ENCODE measurements at places on chromosomes 2 and 18.

- DNase-seq, result no peak
These were observed 139.9 kb downstream of the LRRC30 start for GRCh38 chr18:7370802-7371201.

- no peak for DNase-seq
These were observed 33.4 kb upstream of the ABCA12 start for GRCh38 chr2:215171796-215172195.

GRCh38 chr18:9575558-9575957, 38.8 kb downstream of the PPP4R1 start:
- no peak for DNase-seq

DNA sequence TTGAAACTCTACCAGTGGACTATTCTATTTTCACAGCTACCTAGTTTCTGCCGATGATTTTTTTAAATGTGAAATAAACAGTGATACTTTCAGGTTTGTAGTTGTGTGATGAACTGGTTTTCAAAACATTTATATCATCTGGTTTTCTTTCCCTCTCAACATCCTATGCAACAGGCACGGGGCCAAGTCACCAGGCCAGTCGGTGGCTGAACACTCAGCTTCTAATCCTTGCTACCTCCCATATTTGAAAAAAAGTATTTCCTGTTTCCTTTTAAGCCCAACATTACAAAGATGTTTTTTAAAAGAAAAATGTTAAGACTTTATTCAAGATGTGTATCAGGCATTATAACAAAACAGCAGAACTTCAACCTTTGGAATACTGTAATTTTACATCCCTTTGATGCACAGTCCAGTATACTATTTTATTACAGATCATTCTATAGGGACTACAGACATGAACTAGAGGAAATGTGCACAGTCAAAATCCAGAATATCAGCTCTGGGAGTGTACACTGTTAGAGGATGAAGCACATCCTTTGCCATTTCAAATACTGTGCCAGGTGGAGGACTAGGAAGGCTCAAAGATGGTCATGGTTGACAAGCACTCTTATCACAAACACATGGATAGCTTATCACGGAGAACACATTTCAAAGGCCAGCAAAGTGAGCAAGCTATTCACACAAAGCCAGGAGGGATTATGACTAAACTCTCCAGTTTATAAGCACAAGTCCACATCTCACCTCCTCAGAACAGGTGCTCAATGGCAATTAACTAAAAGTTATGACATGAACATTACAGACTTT, 14.6 kb downstream of the MRPL35 start:
- DNase-seq, result no peak

DNA sequence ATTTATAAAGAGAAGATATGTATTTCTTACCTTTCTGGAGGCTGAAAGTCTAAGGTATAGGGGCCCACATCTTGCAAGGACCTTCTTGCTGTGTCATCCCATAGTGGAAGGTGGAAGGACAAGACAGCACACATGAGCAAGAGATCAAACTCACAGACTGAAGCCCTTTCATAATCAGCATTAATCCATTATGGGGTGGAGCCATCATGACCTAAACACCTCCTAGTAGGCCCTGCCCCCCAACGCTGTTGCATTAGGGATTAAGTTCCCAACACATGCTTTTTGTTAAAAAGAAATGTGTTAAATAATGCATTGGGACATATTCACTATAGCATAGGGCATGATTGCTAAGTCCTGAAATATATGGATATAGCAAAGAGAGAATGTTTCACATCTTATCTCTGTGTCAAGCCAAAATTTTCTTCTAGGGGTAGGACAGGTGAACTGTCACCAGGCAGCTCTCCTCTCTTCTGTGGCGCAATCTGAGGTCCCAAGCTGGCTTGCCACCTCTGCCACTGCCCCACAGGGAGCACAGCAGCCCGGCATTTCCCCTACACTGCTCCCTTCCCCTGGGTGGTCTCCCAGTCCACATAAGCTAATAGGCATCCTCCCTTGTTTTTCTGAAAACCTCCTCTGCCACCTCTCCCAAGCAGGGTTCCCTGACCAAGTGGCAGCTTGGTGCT, 8.3 kb upstream of the CTIF start:
- peak; percentile 5 for DNase-seq

DNA sequence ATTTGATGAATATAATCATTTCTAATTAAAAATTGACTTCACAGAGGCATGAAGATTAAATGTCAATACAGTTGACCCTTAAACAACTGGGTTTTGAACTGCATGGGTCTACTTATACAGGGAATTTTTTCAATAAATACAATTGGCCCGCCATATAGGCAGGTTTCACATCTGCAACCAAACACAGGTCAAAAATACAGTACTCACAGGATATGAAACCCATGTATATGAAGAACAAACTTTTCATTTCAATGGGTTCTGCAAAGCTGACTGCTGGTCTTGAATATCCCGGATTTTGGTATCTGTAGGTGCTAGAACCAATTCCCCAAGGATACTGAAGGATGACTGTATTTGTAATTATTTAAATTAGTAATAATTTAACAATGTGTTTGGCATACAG, 555.6 kb downstream of the EPHA4 start:
- DNase-seq, result no peak

DNA sequence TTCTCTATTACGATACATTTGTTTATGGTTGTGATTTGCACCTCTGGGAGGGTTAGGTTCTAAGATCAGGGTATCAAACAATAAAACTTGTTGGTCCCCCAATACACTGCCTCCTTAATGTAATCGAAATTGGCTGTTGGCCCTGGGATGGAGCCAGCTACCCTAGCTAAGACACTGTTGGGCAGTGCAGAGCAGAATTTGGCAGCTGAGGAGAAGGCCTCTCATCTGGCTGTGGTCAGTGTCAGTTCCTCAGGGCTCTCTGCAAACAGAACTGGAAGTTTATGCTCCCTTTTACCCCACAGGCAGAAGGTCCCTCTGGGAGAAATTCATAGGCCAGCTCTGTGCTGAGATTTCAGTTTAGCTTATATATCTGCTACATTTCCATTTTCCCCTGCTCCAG, 8.6 kb upstream of the HAAO start:
- no peak for DNase-seq

DNA sequence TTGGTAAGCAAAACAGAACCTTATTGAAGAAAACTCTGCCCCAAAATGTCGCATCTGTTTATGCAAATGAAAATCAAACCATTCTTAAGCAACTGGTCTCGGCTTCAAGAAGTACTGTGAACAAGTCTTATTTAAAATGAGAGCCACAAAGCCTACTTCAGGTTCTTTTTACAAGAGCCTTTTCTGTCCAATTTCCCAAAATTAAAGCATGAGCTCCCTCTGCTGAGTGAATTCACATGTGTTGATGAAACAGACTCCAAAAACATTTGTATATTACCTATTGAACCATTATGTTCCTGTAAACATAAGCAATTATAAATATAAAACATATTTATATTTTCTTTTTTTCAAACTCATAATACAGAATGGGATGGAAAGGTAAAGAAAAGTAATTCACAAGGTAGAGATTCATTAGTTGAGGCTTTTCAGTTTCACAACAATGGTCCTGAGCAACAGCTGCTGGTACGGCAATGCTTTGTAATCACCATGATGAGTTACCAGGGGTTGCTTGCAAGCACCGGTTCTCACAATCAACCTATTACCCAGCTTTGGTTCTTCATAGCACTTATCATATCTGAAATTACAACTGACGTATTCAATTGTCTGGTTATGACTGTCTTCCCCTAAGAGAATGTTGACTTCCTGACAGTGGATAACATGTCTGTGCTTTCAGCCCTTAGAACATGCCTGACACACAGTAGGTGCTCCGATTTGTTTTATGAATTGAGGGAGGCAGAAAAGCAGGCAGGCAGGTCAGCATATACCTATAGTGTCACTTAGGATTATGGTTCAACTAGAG, 108.4 kb upstream of the BZW1 start:
- no peak for DNase-seq
